ENCODE measurements at places on chromosomes 16 and 17.

- no peak for DNase-seq
These were observed 232.8 kb downstream of the SEC14L1 start for GRCh38 chr17:77373299-77374169.

DNA sequence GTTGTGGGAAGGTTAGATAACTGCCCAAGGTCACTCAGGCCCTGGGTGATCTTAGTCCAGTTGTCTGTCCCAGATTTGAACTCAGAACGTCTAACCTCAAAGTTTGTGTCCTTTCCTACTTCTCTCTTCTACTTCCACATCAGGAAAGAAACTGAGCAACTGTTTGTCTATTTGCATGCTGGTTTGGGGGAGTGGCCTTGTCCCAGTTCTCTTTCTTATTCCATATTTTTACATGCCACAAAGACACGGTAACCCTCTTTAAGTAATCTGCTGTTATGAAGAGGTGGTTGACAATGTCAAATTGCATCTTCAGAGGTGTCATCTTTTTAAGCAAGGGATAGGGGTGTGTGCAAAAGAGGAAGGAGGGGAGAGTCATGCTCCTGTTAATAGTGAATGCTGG is 432.5 kb downstream of the HS3ST3B1 start:
- no peak for DNase-seq

GRCh38 chr17:15048933-15049794 is 216.0 kb downstream of the PMP22 start:
- DNase-seq: no peak

GRCh38 chr17:80894439-80894721 is 97.3 kb upstream of the CHMP6 start:
- no peak for DNase-seq

- no peak for DNase-seq
These were observed 744 bp upstream of the PLXDC1 start for GRCh38 chr17:39151943-39152818.

DNA sequence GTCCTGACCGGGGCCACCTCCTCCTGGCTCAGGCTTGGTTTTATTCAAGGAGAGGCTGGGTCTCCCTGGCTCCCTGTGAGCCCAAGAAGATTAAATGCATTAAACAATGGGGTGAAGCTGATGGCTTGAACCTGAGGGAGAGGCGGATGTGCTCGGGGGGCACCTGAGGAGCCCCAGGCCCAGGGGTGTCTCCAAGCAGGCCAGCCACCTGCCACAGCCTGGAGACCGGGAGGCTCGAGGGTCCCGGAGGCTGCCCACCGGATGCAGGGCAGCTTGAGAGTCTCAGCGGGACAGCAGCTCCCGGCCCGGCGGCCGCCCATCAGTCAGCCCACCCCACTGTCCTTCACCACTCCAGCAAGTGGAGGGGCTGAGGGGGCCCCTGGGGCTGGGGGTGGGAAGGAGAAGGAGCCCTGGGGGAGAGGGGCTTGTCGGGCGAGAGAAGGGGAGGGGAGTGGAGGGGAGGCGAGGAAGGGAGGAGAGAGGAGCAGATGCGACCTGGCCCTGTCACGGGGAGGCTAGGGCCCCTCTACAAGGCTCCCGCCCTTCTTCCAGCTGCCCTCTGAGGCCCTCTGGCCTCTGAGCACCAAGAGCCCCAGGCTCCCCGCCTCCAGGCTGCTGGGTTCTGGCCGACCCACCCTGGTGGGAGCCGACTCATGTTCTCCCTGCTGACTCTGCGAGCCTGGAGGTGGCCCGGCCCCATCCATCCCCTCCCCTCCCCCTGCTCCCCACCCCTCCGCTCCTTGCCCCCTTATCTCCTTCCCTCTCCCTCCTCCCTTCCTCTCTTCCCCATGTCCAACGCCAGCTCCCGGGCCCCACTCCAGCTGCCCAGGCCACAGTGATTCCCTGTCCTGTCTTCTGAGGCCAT is 13.2 kb downstream of the CD7 start:
- no peak for DNase-seq

- no peak for DNase-seq
These were observed 11.3 kb downstream of the MCRIP1 start for GRCh38 chr17:81821603-81822311.

DNA sequence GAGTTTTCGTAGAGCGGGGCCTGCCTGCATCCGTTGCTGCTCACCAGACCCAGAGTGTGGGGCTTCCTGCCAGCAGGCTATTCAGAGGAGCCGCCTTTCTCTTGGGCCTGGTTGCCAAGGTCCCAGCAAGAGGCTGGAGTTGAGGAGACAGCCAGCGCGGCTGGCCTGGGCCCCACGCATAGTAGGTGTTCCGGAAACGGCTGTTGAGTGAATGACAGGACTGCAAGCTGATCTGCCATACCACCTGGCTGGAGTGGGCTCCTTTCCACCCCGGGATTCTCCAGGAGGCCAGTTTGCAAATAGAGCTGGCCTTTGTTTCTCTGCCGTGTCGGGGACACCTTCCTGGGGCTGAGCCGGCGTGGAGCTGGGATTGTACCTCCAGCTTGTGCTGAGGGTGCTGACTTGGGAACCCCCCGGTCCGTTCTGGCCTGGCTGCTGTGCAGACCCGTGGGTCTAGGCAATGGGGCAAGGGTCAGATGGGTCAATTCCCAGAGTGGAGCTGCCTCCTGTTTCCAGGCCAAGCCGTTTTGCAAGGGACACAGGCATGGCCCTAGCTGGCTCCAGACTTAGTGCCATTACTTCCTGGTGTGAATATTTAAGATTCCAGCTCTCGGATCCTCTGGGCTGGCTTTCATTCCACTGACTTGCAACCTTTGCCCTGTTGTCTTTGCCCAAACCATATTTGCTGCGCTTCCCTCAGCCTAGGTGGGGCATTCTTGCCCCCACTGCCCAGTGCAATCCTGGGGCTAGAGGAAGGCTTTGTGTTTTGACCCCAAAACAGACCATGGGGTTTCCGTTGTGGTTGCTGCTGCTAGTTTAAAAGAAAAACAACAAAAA is 68.8 kb downstream of the CMIP start:
- no peak for DNase-seq

DNA sequence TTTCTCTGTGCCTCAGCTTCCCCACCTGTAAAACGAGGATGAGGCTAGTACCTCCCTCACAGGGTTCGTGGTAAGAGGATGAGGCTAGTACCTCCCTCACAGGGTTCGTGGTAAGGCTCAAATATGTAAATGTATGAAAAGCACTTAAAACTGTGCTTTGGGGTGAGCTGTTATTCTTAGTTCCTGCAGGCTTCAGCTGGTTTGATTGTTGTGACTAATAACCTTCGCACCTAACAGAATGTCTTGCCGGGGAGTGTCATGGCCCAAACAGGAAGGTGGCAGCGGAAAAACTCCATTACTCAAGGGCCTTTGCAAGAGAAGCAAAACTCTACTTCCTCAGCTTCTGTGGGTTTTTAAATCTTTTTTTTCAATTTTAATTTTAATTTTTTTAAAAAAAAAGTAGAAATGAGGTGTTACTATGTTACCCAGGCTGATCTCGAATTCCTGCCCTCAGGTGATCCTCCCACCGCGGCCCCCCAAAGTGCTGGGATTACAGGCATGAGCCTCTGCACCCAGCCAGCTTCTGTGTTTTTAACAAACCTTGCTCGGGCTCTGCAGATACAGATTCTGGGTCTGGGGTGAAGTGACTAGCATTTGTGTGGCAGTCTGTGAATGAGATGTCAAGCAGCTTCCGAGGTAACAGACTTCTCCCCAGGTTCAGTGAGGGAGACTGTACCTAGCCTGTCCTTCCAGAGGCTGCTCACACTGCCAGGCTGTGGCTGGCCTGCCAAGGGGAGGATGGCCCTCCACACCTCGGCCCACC is 103.0 kb downstream of the RAB11FIP4 start:
- DNase-seq: no peak

GRCh38 chr17:6135236-6135635 is 65.1 kb downstream of the WSCD1 start:
- no peak for DNase-seq

DNA sequence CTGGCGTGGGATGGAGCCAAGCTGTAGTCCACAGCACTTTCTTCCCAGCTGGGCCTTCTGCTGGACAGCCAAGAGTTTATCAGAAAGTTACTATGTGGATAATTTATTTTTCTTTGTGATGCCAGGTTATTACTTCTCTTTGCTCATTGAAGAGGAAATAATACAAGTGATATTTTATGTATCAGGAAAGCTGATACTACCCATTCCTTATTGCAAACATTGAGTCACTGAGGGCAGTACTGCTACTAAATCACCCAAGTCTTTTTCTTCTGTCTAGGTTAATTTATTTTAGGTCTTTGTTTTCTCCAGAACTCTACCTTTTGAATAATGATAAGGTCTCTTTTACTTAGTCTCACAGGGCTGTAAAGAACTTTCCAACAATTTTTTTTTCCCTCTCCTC is 8.3 kb downstream of the NUP93 start:
- no peak for DNase-seq

GRCh38 chr16:69481901-69482341 is 57.5 kb downstream of the CYB5B start:
- no peak for DNase-seq

GRCh38 chr17:8332688-8333087 is 7.0 kb upstream of the ODF4 start:
- no peak for DNase-seq

- no peak for DNase-seq
These were observed 212.6 kb upstream of the GSE1 start for GRCh38 chr16:85400305-85401205.

DNA sequence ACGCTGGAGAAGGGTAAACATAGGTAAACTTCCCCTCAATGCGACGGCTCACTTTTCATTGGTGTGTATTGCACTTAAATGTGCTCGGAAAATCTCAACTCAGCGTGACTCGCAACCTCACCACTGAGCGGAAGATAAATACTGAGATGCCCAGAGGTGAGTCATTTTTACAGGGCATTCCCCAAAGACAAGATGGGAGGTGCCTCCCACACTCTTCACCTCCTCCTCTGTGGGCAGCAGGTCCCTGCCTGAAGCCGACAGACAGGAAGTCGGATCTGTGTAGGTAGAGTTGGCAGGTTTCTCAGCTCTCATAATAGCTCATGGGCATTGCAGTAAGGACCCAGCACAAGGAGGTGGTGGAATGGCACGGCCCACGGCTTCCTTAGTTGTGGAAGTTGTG is 274.6 kb upstream of the HSBP1 start:
- DNase-seq: peak; percentile 23

- no peak for DNase-seq
These were observed 29.6 kb upstream of the SHISA9 start for GRCh38 chr16:12871784-12872183.

GRCh38 chr17:28182559-28182958 is 136.4 kb upstream of the TMEM97 start:
- DNase-seq: no peak

DNA sequence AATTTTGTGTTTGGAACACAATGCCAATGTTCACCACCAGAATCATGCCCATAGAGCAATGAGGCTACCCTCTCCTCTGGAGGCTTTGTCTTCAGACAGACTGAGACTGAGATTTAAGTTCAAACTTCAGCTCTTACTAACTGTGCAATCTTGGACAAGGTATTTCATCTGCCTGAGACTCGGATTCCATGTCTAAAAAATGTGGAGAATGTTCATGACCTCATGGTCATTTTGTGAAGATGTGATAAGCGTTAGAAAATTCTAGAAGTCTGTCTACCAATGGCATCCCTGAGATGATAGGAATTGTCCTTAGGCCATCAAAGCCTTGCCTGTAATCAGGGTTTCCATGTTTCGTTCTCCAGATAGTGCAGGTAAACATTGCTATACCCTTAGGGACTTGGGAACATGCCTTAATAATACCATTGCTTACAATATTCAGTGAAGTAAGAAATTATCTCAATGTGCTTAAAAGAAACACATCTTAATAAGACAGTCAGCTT is 388.2 kb upstream of the MAF start:
- no peak for DNase-seq

DNA sequence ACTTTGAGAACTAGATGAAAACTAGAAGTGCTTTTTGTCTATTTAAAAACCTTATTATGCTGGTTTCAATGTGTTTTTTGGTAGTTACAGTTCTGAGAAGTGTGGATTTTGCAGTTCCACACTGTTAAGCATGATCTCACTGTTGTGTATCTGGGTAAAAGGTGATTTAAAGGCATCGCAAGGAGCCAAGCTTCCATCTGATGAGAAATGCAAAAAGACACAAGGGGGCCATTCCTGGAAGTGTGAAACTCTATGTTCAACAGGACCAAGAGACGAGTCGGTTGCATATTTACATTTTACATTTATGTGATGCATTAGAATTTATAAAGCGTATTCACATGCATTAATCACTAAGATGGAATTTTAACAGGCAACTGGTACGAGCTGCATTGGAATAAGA is 490.8 kb downstream of the NPIPA7 start:
- DNase-seq: no peak

GRCh38 chr17:41695954-41696757 is 7.5 kb downstream of the EIF1 start:
- DNase-seq: no peak

DNA sequence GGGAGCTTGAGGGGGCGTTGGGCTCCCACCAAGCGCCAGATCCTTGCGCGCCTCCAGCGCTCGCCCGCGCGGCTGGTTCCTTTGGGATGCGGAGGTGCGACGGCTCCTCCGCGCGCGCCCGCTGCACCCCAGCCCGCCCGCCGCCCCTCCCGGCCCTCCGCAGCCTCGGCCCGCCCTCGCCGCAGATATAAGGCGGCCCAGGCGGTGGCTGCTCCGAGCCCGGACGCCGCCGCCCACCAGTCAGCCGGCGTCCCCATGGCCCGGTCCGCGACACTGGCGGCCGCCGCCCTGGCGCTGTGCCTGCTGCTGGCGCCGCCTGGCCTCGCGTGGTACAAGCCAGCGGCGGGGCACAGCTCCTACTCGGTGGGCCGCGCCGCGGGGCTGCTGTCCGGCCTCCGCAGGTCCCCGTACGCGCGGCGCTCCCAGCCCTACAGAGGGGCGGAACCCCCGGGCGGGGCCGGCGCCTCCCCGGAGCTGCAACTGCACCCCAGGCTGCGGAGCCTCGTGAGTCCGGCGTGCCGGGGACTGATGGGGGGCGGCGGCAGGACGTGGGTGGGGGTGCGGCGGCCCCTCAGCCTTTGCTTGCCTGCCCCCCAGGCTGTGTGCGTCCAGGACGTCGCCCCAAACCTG is at the start of gene NPB:
NPB (plus strand) TSS at position 216 of the 630 bp plus-strand sequence; CDS start at position 256, 40 bp downstream.
- DNase-seq: no peak

- DNase-seq: no peak
These were observed 1044.6 kb downstream of the CDH11 start for GRCh38 chr16:64077242-64077641.

GRCh38 chr17:66929591-66929990 is 34.9 kb upstream of the CACNG4 start:
- no peak for DNase-seq

DNA sequence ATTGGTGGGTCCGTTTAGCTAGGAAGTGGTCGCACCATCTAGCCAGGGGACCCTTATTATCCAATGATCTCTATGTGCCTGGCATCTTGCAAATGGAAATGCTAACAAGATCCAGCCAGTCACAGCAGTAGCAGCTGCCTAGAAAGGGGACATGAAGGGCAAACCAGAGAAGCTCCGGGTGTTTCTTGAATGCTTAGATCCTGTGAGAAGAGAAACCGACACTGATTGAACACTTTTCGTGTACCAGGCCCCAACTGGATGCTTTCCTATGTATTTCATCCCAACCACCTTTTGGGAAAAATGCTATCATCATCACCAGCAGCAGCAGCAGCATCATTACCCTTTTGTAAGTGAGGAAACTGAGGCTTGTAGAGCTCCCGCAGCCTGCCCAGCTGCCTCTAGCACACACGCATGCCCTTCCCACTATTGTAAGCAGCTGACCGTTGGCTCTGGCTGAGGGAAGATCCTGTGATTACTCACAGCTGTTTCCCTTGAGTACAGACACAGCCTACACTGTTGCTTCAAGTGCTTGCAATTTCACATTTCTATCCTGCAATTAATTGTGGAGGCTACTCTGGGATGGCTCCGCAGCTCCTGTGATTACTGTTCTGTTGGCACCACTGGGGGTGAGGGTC is 180.7 kb upstream of the CACNG5 start:
- peak; percentile 27 for DNase-seq

- no peak for DNase-seq
These were observed 19.7 kb downstream of the RBL2 start for GRCh38 chr16:53453928-53454327.

Measured in AG09309 (cell line).